ENCODE measurements at places on chromosomes 2 and 18.
A peak's percentile ranks its signal among the peaks of the same experiment; 100 is the strongest.

- no peak for DNase-seq
Observed at GRCh38 chr2:60534052-60534685, 19.3 kb downstream of the BCL11A start.

GRCh38 chr2:45778720-45779171 is 127.3 kb downstream of the PRKCE start:
- DNase-seq: peak; percentile 59

DNA sequence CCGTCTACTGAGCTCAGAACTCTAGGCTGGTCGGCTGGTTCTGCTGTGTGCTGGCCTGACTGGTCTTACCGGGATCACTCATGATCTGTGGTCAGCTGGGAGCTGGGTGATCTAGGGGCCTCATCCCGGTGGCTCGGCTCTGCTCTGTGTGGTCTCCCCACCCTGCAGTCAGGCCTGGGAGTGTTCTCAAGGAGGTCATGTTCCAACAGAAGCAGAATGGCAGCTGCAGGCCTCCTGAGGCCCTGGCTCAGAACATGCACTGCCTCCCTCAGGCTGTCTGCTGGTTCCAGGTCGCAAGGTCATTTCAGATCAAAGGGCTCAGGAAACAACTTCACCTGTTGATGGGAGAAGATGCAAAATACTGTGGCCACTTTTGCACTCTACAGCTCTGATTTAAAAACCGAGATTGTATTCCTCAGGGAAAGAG is 81.1 kb upstream of the RFX8 start:
- no peak for DNase-seq

DNA sequence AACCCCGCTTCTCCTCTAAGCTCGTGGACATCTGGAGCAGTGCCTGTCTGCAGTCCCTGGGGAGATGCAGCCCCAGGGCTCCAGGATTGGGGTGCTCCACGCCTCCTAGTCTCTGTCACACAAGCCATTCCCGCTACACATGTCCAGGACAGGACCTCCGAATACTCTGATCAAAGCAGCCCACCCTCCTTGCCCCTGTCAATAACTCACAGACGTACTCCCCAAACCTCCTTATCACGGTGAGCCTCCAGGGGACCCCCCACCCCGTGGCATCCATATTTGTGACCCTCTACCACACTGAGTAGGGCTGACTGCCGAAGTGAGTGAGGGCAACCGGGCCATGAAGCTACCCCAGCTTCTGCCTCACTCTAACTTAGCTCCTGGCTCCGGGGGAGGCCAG is 727.7 kb downstream of the GALR1 start:
- DNase-seq: no peak
